Karpas-422 (cell line): ENCODE measurements at places on chromosomes 3 and 15. TPM values are rescaled to one million over a fixed set of nuclear protein-coding genes. Genes with fewer than 3 reads are reported as not detected.

The HDC gene
- not detected in 2 replicates for total RNA-seq

The CCDC39 gene
- total RNA-seq: not detected in 2 replicates

GRCh38 chr3:127694467-127695215 lies 21.9 kb downstream of the ABTB1 start:
- DNase-seq: peak; percentile 87

GRCh38 chr3:151209654-151210053 lies 6.6 kb upstream of the GPR171 start:
- no peak for DNase-seq

- DNase-seq: no peak
These were observed 224.2 kb upstream of the CGNL1 start for GRCh38 chr15:57152133-57152532.

GRCh38 chr15:67043939-67044771 lies 21.2 kb upstream of the SMAD3 start:
- no peak for DNase-seq

DNA sequence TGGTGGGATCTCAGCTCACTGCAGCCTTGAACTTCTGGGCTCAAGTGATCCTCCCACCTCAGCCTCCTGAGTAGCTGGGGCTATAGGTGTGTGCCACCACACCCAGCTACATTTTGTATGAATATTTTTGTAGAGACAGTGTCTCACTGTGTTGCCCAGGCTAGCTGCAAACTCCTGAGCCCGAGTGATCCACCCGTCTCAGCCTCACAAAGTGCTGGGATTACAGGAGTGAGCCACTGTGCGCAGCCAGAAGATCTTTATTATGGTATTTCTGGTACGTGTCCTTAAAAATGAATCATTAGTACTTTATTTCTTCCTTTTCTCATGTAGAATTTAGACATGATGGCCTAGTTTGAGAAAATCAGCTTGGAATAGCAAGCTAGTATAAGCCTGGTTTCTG lies 153.3 kb downstream of the BCHE start:
- no peak for DNase-seq

DNA sequence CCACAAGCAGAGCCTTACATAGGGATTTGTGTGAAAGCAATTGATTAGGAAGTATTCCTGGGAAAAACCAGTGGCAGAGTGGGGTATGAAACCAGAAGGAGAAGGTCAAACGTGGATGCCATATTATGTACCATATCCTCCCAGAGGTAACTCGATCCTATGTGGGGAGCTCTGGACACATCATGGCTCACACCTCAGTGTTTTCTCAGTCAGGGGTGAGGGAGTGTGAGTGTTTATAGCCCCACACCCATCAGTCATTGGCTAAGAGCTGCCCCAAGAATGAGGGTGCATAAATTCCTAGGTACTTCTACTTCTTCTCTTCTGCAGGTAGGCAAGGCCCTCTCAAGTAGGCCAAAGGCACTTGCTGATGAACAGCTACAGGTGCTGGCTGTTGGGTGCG lies 28.2 kb upstream of the PDZRN3 start:
- DNase-seq: no peak

- DNase-seq: no peak
These were observed 24.5 kb upstream of the IDH2 start for GRCh38 chr15:90126596-90127435.

- DNase-seq: no peak
These were observed 287.0 kb downstream of the TLE3 start for GRCh38 chr15:69810431-69811354.
